ENCODE measurements at places on chromosomes 12 and 14. TPM values are rescaled to one million over a fixed set of nuclear protein-coding genes. Genes with fewer than 3 reads are reported as not detected.

The DCN gene
- 1,996 TPM for total RNA-seq

- no peak for DNase-seq
Measured at GRCh38 chr12:114406984-114407841, 1.3 kb upstream of the TBX5 start.

DNA sequence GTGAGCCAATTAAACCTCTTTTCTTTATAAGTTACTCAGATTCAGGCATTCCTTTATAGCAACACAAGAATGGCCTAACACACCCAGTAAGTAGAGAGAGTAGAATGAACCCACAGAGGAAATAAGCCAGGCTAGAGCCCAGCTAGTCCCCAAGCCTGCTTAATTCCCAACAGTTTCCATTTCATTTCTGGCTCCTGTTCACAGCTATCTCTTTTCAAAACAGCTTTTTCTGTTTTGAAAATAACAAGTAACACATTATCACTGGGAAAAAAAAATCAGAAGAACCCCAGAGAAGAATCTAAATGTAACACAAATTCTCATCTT, 69.0 kb downstream of the HSPB8 start:
- no peak for DNase-seq

GRCh38 chr14:77529213-77529612, 30.6 kb upstream of the ISM2 start:
- no peak for DNase-seq

- DNase-seq: no peak
Measured at GRCh38 chr12:104957719-104958000, 430 bp downstream of the SLC41A2 start.

The KCNA5 gene
- 1.4 TPM for total RNA-seq
